ENCODE measurements at places on chromosomes 7 and 10. TPM values are rescaled to one million over a fixed set of nuclear protein-coding genes. Genes with fewer than 3 reads are reported as not detected.

TACC2 gene
- 21.6 TPM for total RNA-seq

PON2 gene
- total RNA-seq = 167 TPM

ZP3 gene
- 2.3 TPM for total RNA-seq

MUC12 gene
- 1.4 TPM for total RNA-seq

USP6NL gene
- 25.5 TPM for total RNA-seq

PHTF2 gene
- total RNA-seq = 25.1 TPM

DNA sequence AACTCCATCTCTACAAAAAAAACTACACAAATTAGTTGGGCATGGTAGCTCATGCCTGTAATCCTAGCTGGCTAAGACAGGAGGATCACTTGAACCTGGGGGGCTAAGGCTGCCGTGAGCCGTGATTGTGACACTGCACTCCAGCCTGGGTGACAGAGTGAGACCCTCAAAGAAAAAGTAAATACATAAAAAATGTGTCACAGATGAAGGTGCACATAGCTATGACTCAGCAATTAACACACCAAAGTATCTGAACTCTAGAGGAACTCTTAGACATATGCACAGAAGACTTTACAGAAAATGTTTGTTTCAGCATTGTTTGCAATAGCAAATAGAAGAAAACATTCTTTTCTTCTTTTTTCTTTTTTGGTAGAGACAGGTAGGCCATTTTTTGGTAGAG lies 8.3 kb downstream of the C10orf62 start:
- DNase-seq = no peak

DNA sequence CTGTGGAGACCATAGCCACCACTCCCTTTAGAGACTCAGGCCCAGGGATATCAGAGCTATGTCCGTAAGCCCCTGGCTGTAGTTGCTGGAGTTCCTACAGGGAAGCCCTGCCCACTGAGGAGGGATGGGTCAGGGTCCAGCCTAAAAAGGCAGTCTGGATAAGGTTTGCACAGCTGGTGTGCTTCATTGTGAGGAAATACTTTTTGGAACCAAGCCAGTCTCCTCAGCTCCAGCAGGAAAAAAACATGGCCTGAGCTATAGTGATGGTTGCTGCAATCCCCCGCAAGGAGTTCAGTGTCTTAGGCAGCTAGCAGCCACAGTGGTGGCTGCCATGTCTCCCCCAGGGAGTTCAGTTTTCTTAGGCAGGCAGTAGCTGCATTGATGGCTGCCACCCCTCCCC lies 52.6 kb upstream of the CYP2C8 start:
- no peak for DNase-seq

- peak; percentile 92 for DNase-seq
These were observed 190.4 kb downstream of the DGKI start for GRCh38 chr7:137656227-137656849.

GRCh38 chr7:22640269-22640668 lies 86.7 kb upstream of the IL6 start:
- no peak for DNase-seq

- peak; percentile 80 for DNase-seq
These were observed 15.0 kb downstream of the PTN start for GRCh38 chr7:137328373-137329120.

- no peak for DNase-seq
These were observed 31.8 kb downstream of the CALML3 start for GRCh38 chr10:5556576-5556975.

DNA sequence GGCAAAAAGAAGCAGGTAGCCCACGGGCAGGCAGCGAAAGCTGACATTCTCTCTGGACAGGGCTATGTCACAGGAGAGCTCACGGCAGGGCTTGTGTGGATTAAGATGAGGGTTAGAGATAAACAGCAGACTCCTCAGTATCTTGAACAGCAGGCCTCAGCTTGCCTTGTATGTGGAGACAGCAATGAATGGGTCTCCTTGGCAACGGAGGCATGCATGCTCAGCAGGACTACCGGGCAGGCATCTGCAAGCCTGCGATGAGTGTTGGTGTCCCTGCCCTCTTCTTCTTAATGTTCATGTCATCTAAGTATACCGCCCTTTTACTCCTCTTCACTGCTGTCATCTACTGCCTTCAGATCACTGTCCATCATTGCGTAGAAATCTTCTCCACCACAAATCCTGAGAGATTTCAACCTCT lies 81.9 kb upstream of the C1GALT1 start:
- no peak for DNase-seq

DNA sequence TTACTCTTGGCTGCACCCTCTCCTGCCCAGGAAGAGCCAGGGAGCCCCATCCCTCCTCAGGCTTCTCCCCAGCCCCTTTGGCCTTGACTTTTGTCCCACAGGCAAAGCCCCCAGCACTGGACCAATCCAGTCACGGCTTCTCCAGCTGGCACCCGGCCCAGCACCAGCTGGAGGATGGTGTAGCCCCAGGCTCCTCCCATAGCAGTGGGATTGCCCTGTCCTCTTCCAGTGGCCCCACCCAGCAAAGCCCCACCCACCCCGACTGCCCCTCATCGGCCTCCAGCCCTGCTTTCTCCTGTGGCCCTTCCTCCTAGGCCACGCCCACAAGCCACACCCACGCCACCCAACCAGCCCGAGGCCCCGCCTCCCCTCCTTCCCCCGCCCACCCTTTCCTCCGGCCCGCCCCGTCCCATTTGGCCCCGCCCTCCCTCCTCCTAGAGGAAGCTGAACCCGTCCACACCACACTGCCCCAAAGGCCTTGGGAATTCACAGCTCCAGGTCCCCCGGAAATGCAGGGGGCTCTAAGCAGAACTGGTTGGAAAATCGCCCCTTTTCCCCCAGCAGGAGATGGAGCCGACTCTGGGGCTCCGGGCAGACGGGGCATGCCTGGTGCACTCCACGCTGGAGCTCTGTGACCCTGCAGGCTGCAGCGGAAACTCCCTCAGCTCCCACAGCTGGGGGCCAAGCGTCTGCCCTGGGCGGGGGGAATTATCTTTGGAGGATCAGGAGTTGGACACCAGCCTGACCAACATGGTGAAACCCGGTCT lies 25.2 kb downstream of the GET4 start:
- no peak for DNase-seq

DNA sequence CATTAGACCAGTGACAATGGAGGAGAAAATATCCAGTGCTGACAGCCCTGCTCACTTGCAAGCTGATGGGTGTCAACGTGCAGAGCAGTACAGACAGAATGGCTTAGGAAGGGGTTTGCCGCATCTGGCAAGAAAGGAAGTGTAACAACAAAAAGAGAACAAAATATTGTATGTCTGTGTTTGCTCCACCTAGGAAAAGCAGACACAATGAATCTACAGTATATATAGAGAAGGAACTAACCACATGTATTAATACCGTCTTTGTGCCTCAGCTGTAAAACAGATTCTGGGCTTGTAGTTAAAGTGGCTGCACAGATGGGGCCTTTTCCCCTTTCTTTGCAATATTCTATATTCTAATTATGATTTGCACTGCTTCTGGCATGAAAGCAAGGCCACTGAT lies 281.1 kb upstream of the MEOX2 start:
- no peak for DNase-seq

- DNase-seq = no peak
These were observed 190.0 kb downstream of the PLXNA4 start for GRCh38 chr7:132386201-132386681.

- no peak for DNase-seq
These were observed 600.9 kb upstream of the NRP1 start for GRCh38 chr10:33935350-33935749.

- no peak for DNase-seq
These were observed 268.5 kb downstream of the RPS24 start for GRCh38 chr10:78301891-78302738.

DNA sequence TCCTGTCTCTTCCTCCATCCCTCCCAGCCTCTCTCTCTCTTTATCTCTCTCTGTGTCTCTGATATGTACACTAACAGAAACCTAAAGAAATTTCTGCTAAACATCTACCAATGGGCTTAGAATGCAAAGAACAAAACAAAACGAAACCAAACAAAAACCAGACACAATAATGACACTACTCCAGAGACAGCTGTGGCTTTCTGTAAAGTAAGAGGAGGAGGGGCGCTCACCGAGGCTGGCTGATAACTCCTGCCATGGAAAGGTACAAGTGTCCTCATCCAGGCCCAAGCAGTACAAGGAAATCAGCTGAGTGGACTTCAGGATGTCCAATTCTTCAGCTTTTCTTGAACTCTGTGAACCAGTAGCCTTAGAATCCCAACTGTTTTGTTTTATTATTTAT lies 70.4 kb upstream of the FZD8 start:
- DNase-seq = no peak

DNA sequence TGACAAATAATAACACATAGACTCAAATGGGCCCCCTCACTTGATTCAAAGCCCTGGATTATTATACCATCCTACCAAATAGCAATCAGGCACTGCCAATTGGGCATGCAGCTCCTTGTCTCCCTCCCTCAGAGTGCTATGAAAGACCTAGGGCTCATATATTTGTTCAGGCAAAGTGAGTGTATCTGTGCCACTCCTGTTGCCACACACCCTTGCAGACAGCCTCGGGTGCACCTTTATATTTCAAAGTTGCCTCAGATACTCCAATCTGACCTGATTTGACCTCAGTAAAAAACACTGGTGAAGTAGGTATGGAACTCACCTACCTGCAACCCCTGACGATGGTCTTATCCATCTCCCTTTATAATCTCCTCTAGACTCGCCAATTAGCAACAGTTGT lies 3.0 kb upstream of the NAMPT start:
- DNase-seq = no peak
